ENCODE measurements at places on chromosomes 6 and 20. TPM values are rescaled to one million over a fixed set of nuclear protein-coding genes. Genes with fewer than 3 reads are reported as not detected.

Gene CFAP206
- 2.4 TPM for total RNA-seq

Gene PTCHD4
- 1.3 TPM for total RNA-seq

Gene ME1
- total RNA-seq = 11.6 TPM

Gene INSM1
- 1.2 TPM for total RNA-seq

Gene RNF182
- 26.5 TPM for total RNA-seq

Gene HDGFL1
- total RNA-seq = not detected

DNA sequence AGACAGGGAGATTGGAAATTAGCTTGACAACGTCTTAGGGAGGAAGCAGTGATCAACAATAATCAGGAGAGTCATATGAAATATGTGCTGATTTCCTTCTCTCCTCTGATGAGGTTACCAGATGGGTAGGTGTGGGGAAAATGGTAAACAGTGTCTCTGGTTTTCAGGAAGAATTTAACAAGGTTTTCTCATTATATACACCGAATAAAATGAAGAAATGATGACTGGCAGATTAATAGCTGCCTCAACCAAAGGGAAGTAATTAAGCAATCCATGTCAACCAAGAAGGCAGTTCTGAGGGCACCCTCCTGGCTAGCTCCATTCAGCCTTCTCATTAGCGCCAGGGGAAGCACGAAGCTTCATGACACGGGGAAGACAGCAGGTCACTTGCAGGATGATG, 12.7 kb upstream of the RAMACL start:
- no peak for DNase-seq

- peak; percentile 84 for DNase-seq
Observed at GRCh38 chr6:130421585-130421984, 55.8 kb downstream of the TMEM200A start.

- DNase-seq = peak; percentile 52
Observed at GRCh38 chr6:121434037-121434770, 1.2 kb upstream of the GJA1 start.

DNA sequence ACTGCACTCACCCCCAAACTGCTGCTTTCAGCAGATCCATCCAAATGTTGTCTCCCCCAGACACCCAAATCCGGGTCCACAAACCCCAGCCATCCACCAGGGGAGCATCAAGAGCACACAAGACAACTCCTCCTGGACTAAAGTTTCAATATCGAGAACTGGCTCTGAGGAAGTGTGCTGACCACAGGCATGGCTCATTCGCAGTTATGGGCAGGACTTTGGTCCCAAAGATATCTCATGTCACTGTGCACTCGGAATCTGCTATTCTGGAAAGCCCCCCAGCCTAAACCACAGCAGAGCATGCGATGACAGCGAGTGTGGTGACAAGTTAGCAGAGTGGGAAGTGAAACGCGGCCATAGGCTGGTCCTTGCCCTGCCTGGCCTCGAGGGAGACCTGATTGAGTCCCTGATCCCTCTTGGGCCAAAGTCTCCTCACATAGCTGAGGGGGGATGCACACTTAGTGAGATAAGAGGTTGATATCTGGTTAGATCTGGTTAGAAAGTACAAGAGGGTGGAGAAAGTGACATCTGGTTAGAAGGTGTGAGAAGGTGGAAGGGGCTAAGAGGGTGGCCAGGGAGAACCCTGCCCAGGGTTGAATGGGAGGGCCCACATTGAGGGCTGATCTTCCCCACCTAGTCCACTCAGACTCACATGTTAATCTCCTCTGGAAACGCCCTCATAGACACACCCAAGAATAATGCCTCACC, 149.7 kb downstream of the MRPL14 start:
- DNase-seq = peak; percentile 67

DNA sequence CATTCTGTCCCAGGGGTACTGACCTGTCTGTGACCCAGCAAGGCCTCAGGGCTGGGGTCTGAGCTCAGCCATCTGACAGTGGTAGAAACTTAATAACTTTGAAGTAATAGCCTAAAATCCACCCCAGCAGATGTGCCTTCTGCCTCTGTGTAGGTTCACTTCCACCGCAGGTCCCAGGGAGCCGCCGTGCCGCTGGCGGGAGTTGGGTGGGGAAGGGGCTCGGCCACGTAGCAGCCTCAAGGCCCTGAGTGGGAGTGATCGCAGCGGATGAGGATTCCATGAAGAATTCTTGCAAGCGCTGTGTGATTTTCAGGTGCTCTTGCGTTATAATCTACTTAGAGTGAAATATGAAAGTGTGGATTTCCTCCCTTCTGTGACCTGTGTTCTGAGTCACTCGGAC, 163.7 kb downstream of the DTNBP1 start:
- DNase-seq = no peak

DNA sequence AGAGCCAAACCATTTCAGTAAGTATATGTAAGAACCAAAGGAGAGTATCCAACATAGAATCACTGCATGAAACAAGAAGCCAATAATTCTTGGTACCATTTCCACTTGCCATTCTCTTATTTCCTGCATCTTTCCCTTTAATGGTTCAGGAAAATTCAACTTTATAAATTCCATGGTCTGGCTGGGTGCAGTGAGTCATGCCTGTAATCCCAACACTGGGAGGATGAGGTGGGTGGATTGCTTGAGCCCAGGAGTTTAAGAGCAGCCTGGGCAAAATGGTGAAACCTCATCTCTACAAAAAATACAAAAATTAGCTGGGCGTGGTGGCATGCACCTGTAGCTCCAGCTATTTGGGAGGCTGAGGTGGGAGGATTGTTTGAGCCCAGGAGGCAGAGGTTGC, 21.2 kb downstream of the NHLRC1 start:
- DNase-seq = peak; percentile 71

GRCh38 chr6:40999569-40999968, 39.5 kb downstream of the UNC5CL start:
- DNase-seq = peak; percentile 81

- no peak for DNase-seq
Observed at GRCh38 chr20:10793766-10794165, 120.0 kb upstream of the JAG1 start.

DNA sequence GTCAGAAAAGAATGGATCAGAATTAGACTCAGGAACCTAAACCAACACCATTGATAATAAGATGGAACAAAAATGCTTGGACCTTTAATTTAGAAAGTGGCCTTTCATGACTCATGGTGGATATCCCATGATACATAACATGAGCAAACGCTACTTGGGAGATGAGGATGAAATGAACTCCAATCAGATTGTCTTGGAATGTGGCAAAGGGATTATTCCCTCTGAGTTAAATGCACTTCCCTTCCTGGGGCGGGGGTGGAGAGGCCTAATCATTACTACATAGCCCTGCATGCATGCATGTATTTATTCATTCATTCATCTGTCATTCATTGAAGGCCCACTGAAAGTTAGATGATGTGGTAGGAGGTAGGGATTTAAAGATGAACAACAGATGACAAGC, 174.0 kb downstream of the AIG1 start:
- peak; percentile 25 for DNase-seq

- DNase-seq = peak; percentile 96
Observed at GRCh38 chr6:31792761-31793171, 2.8 kb downstream of the VARS1 start.
